ENCODE measurements at places on chromosomes 3 and 15. TPM values are rescaled to one million over a fixed set of nuclear protein-coding genes. Genes with fewer than 3 reads are reported as not detected.

- H3K4me3 ChIP-seq = no peak overlapping the region
- no peak overlapping the region for H3K27ac ChIP-seq
- H3K36me3 ChIP-seq = no peaks in the 10 kb centered on the region
- no peaks in the 10 kb centered on the region for H3K4me1 ChIP-seq
These were observed 266.9 kb downstream of the KCNMB2 start for GRCh38 chr3:178802993-178803693.

The KNG1 gene
- polyA plus RNA-seq = not detected

The TICRR gene
- not detected for polyA plus RNA-seq

DNA sequence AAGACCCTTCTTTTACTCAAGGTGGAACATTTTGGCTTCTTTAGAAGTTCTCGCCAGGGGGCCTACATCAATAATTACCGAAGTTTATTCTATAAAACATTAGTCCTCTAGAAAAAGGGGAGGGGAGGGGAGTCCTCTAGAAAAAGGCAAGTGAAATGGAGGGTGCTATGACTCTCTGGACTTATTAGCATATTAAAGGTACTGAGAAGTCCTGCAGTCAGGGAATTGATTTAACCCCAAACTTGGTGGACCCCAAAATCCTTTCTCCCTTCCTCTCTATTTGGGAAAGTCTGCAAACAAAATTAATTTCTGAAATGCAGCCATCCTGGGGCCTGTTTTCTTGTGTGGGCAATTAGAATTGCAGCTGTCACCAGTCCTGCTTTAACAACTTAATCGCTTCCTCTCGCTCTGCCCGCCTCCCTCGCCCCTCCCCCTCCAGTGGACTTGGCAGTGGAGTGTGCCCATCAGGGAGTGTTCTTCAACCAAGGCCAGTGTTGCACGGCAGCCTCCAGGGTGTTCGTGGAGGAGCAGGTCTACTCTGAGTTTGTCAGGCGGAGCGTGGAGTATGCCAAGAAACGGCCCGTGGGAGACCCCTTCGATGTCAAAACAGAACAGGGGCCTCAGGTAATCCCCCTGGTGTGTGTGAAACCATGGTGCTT lies 18.9 kb upstream of the LRRK1 start:
- H3K27ac ChIP-seq = peak overlapping the region; percentile 95
- no peak overlapping the region for H3K4me3 ChIP-seq
- peak; percentile 67 for DNase-seq
- H3K27me3 ChIP-seq = no peaks in the 10 kb centered on the region
- H3K4me1 ChIP-seq = peaks cover 32% of the 10 kb centered on the region

The C3orf33 gene
- polyA plus RNA-seq = 5.7 TPM

DNA sequence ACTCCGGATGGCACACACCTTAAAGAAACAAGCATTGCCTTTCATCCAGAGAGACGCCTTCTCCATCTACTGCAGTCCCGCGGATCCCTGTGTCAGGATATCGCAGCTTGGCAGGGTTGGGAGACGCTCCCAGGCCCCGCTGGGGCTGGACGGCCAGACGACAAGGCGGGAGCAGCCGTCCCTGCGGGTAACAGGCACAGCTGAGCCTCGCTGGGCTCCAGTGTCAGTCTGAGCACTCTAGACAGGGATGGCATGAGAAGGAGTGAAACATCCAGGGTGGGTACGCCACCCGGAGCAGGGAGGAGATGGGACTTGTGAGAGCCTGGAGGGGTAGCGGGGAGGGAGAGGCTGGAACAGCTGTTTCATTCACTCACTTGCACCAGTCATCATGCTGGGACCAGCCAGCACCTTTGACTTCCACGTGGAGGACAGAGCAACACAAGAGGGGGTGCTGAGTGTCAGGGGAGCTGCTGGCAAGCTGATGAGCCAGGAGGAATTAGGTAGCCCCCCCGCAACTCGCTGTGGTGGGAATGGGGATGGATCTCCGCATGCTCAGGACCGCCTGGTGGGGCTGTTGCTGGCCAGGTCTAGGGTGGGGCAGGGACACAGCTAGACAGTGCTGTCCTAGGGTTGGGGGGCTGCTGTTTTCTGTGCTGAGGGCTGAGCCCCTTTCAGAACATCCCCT lies 31.6 kb upstream of the SNRPA1 start:
- no peaks in the 10 kb centered on the region for H3K4me1 ChIP-seq
- H3K4me3 ChIP-seq = no peak overlapping the region
- DNase-seq = no peak
- H3K27me3 ChIP-seq = no peaks in the 10 kb centered on the region
- no peak overlapping the region for H3K27ac ChIP-seq

The MEGF11 gene
- polyA plus RNA-seq = 0.87 TPM

- no peaks in the 10 kb centered on the region for H3K27me3 ChIP-seq
- H3K36me3 ChIP-seq = no peaks in the 10 kb centered on the region
- DNase-seq = no peak
- H3K4me3 ChIP-seq = no peak overlapping the region
- H3K4me1 ChIP-seq = no peaks in the 10 kb centered on the region
These were observed 67.9 kb downstream of the IQSEC1 start for GRCh38 chr3:13005301-13005700.

DNA sequence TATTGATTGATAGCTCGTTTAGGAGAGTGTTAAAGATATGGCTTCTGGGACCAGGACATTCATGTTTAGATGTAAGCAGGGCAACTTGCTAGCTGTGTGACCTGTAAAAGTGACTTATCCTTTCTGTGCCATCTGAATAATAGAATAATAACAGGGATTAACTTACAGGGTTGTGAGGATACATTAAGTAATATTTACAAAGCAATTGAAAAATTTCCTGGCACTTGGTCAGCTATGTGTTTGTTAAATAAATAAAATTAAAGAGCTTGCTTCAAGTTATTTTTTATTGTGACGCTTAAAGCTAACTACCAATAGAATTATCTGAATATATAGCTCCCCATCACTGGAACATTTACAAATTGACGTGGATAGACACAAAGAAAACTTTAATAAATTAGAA lies 287.9 kb upstream of the CDIN1 start:
- no peak for DNase-seq
- no peaks in the 10 kb centered on the region for H3K4me1 ChIP-seq
- no peak overlapping the region for H3K27ac ChIP-seq
- no peak overlapping the region for H3K4me3 ChIP-seq
- H3K27me3 ChIP-seq = no peaks in the 10 kb centered on the region
- no peaks in the 10 kb centered on the region for H3K36me3 ChIP-seq
